Ecto neural progenitor cell (in vitro differentiated cells): ENCODE measurements at places on chromosomes 12 and 14.

DNA sequence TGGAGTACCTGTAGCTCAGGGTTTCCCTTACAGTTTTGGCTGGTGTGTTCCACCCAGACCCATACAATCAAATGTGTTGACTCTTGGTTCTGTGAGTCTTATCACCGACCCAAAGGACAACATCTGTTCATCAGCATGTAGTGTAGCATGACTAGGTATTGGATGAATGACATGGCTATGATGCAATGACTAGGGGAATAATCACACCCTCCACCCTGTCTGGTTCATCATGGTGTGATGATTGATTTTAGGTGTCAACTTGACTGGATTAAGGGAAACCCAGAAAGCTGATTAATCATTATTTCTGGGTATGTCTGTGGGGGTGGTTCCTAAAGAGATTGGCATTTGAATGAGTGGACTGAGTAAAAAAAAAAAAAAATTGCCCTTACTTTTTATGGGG, 311.3 kb downstream of the DPF3 start:
- no peak for DNase-seq

DNA sequence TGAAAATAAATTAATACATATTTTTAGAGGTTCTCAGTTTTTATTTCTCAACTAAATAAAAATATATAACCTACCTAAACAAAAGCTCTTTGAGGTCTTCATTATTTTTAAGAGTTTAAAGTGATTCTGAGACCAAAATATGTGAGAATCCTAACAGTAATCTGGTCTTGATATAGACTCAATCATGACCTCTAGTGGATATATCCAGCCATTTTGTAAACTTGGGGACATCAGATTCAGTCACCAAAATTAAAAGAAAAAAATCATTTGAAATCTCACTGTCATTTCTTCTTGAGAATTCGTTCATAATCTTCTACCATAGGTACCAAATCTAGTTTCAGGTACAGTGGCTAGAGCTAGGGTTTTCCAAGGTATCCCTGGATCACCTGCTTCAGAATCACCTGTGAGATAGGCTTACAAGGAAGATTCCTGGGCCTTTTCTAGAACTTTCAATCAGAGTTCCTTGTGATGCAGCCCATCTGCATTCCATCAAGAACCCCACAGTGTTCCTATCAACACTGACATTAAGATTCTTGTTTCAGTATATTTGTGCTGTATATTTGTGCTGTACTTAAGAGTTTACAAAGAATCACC, 214.9 kb downstream of the ADAMTS20 start:
- no peak for DNase-seq

DNA sequence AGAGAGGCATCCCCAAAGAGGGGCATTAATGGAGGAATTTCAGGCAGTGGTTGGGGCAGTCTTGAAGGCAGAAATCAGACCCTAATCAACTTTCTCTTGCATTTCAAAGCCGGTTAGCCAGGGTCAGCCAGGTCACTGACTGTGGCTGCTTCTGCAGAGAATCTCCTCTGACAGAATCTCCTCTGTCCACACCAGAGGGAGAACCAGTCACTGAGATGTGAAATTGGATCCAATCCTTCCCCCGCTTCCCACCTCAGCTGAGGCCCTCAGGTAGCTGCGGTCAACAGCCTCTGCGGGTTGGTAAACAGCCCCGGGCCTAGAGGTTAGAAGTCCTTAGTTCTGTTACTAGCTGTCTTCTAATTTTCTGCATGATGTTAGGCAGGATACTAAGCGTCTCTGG, 39.8 kb upstream of the NUAK1 start:
- peak; percentile 76 for DNase-seq

GRCh38 chr12:39660101-39660500, 40.5 kb upstream of the ABCD2 start:
- DNase-seq, result no peak
